ENCODE measurements at places on chromosomes 13 and 19.

DNA sequence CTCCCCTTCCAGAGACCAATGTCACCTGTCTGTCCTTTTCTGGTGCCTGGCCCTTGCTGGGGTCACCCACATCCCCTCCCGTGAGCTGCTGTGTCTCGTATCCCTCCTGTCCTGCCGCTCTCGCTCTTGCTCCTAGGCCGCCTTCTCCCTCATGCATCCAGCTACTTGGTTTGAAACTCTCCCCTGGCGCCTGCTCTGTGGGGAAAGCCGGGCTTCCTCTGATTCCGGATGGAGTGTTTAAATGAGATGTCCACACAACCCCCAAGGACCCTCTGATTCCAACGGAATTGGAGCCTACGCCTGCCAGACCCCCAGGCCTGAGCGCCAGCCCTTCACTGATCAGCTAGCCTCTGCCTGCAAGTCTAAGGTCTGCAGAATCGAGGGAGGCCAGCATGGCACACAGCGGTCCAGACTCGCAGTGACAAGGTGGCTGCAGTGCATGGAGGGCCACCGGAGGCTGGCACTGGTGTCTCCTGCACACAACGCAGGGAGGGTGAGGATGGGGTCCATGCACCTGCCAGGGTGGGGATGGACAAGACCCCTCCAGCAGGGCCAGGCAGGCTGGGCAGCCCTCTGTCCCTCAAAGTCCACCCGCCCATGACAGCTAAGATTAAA is 47.2 kb downstream of the RFX2 start:
- DNase-seq: no peak

GRCh38 chr19:44570984-44571684 is 41.7 kb upstream of the CEACAM20 start:
- peak; percentile 3 for DNase-seq

GRCh38 chr13:111342721-111343120 is 22.3 kb downstream of the TEX29 start:
- no peak for DNase-seq

GRCh38 chr13:98022210-98022609 is 68.7 kb downstream of the IPO5 start:
- DNase-seq: peak; percentile 36

GRCh38 chr13:62043600-62043999 is 628.0 kb upstream of the PCDH20 start:
- DNase-seq: no peak

- no peak for DNase-seq
Observed at GRCh38 chr13:98883998-98884397, 93.9 kb downstream of the DOCK9 start.

- DNase-seq: no peak
Observed at GRCh38 chr13:27026396-27026795, 145.2 kb downstream of the USP12 start.

GRCh38 chr19:45597425-45598111 is 4.4 kb downstream of the GPR4 start:
- no peak for DNase-seq

GRCh38 chr19:22335716-22336115 is 49.5 kb downstream of the ZNF729 start:
- no peak for DNase-seq

DNA sequence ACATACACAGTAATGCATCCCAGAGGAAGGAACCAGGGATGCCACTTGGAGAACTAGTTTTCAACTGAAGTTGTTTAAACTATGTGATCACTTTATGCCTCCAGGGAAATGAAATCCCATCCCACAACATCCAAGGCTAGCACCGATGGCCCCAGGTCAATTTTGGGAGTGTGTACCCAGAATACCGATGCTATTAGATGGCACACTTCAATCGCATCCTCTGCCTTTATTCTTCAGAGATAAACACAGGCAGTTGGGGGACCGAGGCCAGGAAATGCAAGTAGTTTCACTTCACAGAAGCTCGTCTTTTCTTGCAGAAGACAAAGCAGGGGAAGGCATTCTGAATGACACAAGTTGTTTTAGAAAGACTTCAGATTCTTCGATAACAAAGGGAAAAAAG is 13.8 kb downstream of the STK24 start:
- no peak for DNase-seq

DNA sequence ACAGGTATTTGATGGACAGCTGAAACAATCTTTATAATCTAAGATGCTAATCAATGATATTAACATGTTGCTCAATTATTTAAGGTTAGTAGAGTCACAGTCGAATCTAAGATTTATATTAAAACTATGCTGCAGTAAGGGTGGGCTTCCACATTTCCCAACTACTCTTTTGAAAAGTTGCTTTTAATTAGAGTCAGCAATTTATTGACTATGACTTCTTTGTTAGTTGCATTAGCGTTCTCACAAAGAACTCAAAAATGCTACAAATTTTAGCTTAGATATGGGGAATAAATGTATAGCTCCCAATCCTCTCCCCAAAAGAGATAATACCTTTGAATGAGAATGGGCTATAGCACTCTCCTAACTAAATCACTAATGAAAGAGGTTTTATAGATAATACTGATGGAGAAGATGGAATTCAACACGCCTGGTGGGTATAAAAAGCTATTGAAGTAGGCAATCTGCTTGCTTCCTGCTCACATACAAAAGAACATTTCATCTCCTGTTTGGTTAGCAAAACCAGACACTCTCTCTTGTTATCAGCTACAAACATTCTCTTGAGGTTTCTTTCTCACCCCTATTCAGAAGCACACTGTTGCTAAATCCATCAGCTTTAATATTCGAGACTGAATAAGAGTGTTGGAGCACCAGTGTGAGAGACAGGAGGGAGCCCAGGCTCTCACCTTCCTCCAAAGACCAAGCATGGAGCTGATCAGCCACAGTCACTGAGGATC is 2.4 kb upstream of the FLT1 start:
- DNase-seq: no peak

DNA sequence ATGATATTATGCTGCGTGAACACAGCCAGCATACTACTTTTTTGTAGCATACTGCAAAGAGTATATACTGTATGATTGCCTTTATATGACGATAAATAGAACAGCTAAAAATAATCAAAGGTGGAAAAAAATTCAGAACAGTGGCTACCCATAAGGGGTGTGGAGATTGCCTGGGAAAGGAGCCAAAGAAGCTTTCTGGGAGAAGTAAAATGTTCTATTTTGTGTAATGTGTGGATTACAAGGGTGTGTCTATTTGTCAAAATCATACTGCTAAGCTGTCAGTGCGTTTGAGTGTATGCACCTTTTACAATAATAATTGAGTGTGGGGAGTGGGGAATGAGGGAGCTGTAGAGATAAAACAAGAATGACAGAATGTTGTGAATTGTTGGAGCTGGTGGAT is 45.2 kb upstream of the MTIF3 start:
- no peak for DNase-seq

DNA sequence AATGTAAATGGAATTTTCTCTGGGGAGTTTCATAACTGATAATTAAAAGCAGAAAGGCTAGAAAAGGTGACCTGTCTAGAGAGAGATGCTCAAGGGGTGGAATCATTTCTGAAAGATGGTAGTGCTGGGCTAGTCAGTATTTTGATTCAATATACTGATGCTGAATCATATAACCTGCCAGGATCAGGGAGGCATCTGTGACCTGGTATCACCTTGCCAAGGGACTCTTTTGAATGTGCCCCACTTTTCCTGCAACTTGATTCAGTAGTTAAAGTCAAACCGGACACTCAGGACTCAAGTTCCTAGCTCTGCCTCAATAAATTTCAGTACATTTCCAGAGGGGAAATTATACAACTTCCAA is 15.8 kb downstream of the LCP1 start:
- no peak for DNase-seq

GRCh38 chr19:39843919-39844793 is 2.0 kb downstream of the FBL start:
- DNase-seq: no peak

DNA sequence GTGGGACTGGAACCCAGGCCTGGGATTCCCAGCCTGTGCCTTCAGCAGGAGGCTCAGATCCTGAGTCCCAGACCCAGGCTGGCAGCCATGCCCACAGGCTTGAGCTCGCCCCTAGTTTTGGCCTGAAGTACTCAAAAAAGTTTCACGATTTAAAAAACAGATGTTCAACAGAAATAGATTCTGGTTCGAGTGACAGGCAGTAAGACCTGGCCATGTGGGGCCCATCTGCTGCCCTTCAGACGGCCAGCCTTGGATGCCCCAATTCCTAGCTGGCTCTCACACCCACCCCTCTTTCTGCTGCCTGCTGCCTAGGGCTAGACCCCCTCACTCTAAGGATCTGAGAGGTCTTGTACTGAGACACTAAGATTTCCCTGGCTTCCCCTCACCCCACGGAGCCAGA is 2.8 kb upstream of the DMPK start:
- DNase-seq: no peak

GRCh38 chr13:113527272-113527958 is 36.9 kb upstream of the DCUN1D2 start:
- DNase-seq: no peak

DNA sequence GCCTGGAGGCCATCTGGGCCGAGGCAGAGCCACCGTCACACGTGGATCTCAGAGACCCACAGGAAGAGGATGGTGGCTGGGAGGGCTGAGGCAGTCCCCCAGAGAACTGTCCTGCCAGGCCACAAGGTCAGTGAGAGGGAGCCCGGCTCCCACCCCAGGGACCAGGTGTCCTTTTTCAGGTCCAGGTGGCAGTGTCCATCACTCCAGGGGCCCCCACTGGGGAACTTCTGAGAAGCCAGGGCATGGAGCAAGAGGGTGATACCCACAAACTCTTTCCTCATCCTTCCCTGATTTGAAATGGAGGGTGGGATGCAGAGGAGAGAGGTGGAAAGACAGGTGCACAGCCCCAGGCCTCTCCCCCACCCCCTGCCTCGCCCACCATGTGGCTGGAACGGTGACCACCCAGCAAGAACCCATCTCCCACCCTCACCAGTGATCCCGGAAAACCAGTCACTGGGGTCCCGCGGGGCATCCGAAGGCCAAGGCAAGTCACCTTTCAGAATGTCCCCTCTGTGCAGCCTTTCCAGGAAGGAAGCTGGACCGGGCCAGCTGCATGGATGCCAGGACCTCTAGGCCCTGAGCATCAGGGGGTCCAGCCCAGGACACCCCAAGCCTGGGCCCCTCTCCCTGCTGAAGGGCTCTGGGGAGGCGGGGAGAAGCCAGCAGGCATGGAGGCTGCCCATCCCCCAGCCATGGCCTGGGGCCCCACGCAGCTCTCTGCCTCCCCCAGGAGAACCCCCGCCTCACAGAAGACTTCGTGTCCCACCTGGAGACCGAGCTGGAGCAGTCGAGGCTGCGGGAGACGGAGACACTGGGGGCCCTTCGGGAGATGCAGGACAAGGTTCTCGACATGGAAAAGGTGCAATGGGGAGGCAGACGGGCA is 14.1 kb downstream of the PRR36 start:
- no peak for DNase-seq

- DNase-seq: no peak
Observed at GRCh38 chr19:14428882-14429416, 4.2 kb upstream of the PKN1 start.

- no peak for DNase-seq
Observed at GRCh38 chr13:114121031-114121430, 11.4 kb downstream of the RASA3 start.

- no peak for DNase-seq
Observed at GRCh38 chr13:91579320-91579719, 180.9 kb downstream of the GPC5 start.

GRCh38 chr13:48648446-48648845 is 5.3 kb upstream of the CYSLTR2 start:
- DNase-seq: no peak

DNA sequence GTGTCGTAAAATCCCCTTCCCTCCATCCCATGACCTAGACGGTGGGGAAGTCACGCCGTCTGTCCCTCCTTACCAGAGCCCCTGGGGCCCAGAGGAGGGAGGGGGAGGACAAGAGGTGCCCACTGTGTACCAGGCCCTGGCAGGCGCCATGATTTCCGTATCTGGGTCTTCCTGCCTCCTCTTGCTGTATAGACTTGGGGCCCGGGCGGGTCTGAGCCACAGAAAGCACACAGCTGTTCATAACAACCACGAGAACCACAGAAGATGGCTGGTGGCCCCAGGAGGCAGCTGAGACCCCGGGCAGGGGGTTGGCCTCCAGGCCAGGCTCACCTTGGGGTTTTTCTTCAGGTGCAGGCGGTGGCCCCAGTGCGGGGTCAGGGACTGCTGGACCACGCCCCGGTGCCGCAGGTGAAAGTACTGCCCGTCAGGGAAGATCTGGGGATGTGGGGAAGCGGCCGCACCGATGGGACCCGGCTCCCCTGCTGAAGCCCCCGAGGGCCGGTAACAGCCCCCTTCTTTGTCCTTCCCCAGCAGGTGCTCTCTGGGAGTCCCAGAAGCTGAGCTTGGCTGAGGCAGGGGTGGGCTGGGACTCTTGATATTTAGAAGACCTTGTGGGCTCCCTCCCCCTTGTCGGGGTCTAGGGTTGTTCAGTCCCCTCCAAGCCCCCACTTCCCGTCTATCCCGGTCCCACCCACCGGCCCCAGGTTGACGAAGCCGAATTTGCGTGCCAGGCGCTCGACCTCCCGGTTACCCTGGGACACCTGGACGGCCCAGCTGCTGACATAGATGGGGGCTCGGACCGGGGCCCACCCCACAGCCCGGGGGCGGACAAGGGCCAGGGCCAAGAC is 463 bp downstream of the PCSK4 start:
- no peak for DNase-seq
